Activated CD4-positive, alpha-beta T cell treated with anti-CD3 and anti-CD28 coated beads, Interleukin-2, amount 10 ng/mL, durations not matched to agents 24 days and 14 days (primary cell): ENCODE measurements at places on chromosomes 12 and 14. TPM values are rescaled to one million over a fixed set of nuclear protein-coding genes. Genes with fewer than 3 reads are reported as not detected.

The SSTR1 gene
- not detected in 2 replicates for total RNA-seq

The PPP4R4 gene
- 2.7 and 3.1 TPM in 2 replicates for total RNA-seq

The SLCO1B3 gene
- not detected in 2 replicates for total RNA-seq

The ENDOU gene
- total RNA-seq = 0.09 TPM in 1 of 2 replicates, not detected in the other

- H3K27ac ChIP-seq = no peak overlapping the region
- H3K36me3 ChIP-seq = no peaks in the 10 kb centered on the region
- no peak overlapping the region for H3K4me3 ChIP-seq
- DNase-seq = no peak
- H3K27me3 ChIP-seq = no peaks in the 10 kb centered on the region
- H3K4me1 ChIP-seq = peaks cover 22% of the 10 kb centered on the region
Observed at GRCh38 chr12:94112121-94112520, 36.3 kb upstream of the PLXNC1 start.

The HELB gene
- total RNA-seq = 20.2 and 21.4 TPM in 2 replicates

DNA sequence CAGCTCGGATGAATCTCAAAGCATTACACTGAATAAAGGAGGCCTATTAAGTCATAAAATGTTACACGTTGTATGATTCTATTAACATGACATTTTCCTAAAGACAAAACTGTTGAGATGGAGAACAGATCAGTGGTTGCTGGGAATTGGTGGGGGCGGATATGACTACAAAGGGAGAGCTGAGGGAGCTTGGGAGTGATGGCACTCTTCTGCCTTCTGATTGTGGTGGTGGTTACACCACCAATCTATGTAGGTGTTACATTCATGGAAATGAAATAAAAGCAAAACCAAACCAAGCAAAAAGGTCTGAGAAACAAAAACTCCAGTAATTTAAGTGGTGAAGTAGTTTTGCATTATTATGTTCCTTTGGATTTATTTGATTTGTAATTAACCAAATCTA, 16.4 kb upstream of the EVL start:
- H3K4me3 ChIP-seq = peak overlapping the region; percentile 25
- DNase-seq = peak; percentile 78
- H3K27me3 ChIP-seq = no peaks in the 10 kb centered on the region
- H3K27ac ChIP-seq = peak overlapping the region; percentile 8
- peaks cover 27% of the 10 kb centered on the region for H3K36me3 ChIP-seq

DNA sequence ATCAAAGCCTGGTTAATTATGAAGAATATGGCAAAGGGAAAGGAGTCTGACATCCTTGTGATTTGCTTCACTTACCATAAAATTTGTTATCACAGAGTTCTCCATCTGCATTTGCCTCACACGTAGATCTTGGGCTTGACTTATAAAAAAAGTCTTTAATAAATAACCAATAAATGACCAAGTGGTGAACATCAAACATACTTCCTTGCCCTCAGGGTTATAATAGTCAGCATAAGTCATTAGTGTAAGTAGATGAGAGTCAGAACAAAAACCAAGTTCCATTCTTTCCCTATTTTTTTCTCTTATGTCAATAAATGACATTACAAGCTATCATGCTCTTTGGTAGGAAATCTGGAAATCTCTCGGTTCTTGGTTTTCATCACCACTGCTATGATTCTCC, 635.4 kb upstream of the ATXN7L3B start:
- no peak overlapping the region for H3K27ac ChIP-seq
- no peak for DNase-seq
- H3K36me3 ChIP-seq = no peaks in the 10 kb centered on the region
- H3K4me1 ChIP-seq = no peaks in the 10 kb centered on the region
- H3K4me3 ChIP-seq = no peak overlapping the region

The NOVA1 gene
- 0.30 TPM in 1 of 2 replicates, not detected in the other for total RNA-seq

The BDKRB1 gene
- not detected in 2 replicates for total RNA-seq

The PYM1 gene
- 34.8 and 35.6 TPM in 2 replicates for total RNA-seq

- no peak overlapping the region for H3K27ac ChIP-seq
- no peaks in the 10 kb centered on the region for H3K27me3 ChIP-seq
Observed at GRCh38 chr12:122862872-122863701, 27.8 kb downstream of the HIP1R start.

The NXPH4 gene
- 0.47 and 0.73 TPM in 2 replicates for total RNA-seq

The IAPP gene
- total RNA-seq = not detected in 2 replicates

The CLEC2A gene
- total RNA-seq = not detected in 2 replicates

The CALM1 gene
- 471 and 482 TPM in 2 replicates for total RNA-seq

DNA sequence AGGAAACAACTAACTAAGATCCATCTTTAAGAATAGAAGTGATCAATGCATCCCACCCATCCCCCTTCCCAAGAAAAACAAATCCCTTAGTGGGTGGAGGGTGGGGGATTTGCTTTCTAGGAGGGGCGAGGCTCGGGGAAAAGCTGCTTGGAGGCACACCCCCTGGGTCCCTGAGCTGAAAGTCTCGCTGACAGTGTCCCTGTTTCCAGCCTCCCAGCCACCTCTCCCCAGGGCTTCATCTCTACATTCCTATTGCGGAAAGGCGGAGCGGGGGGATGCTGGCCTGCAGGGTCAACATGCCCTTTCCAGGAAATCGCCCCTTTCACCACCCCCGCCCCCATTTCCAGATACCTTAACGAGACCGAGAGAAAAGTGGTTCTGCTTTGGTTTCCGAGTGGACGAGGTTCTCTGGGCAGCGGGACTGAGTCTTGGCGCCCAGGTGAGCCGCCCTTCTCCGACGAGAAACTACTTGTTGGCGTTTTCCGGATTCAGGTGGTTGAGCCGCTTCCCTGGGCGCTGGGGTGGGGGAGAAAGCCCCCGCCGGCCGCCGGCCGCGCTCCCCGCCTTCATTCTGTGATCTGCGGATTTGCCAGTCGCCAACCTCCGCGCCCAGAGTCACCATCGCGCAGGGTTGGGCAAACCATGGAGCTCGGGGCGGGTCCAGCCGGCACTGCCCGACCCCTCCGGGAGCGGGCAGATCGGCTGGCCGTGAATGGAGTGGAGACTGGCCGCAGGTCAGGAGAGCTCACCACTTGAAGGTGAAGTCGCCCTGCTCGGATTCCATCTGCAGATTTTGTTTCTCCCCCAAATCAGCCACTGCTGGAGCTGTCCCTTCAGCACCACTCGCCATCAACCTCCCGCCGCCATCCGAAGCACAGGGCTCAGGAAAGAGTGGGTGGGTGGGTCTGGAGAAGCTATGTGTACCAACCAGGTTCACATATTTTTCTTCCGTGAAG, 505 bp downstream of the KCNC2 start:
- DNase-seq = peak; percentile 65
- no peaks in the 10 kb centered on the region for H3K4me1 ChIP-seq
- peaks cover 34% of the 10 kb centered on the region for H3K27me3 ChIP-seq
- H3K36me3 ChIP-seq = no peaks in the 10 kb centered on the region
- H3K4me3 ChIP-seq = no peak overlapping the region
- H3K27ac ChIP-seq = no peak overlapping the region

- H3K4me1 ChIP-seq = no peaks in the 10 kb centered on the region
- DNase-seq = no peak
- H3K27me3 ChIP-seq = no peaks in the 10 kb centered on the region
- no peak overlapping the region for H3K27ac ChIP-seq
- H3K36me3 ChIP-seq = peaks cover 3% of the 10 kb centered on the region
Observed at GRCh38 chr12:69405566-69405865, 46.0 kb downstream of the YEATS4 start.

- H3K27ac ChIP-seq = no peak overlapping the region
- H3K4me1 ChIP-seq = peaks cover 2% of the 10 kb centered on the region
- H3K27me3 ChIP-seq = peaks cover 64% of the 10 kb centered on the region
- no peak for DNase-seq
- H3K4me3 ChIP-seq = no peak overlapping the region
Observed at GRCh38 chr14:76134231-76134630, 17.5 kb upstream of the GPATCH2L start.

DNA sequence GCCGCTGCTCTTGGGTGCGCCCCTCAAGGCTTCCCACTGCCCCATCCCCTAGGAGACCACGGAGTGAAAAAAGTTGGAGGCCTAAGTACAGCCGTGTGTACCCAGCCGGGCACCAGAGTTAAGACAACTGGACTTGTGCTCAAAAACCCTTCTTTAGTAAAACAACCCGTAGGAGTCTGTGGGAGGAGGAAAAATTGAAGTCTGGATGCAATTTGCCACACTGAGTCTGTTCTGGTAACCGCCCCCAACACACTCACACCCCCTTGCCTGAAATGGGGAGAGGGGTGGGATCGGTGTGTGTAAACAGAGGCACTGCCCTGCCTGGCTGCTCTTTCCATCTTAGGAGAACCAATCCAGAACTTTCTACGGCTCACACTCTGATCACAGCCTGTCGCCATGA, 41.7 kb downstream of the DPF3 start:
- H3K4me1 ChIP-seq = peaks cover 4% of the 10 kb centered on the region
- H3K27ac ChIP-seq = no peak overlapping the region
- peaks cover 4% of the 10 kb centered on the region for H3K36me3 ChIP-seq
- peaks cover 5% of the 10 kb centered on the region for H3K27me3 ChIP-seq
- DNase-seq = no peak
- no peak overlapping the region for H3K4me3 ChIP-seq

DNA sequence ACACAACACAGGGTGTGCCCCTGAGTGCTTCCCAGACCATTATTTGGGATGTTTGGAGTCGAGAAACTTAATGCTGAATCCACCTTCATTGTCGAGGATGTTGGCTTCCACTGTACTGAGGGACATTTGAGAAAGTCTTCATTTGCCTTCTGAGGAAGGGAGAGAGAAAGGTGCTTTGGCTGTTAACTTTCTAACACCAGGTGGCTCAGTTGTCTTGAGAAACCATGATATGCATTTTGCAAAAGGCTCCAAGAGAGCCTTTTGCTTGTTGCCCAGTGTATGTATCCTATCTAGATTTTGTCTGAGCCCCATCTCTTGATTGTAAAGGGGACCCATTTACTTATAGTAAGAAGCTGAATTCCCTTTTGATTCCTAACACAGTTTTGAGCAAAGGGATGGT, 28.6 kb upstream of the NRXN3 start:
- H3K4me1 ChIP-seq = no peaks in the 10 kb centered on the region
- H3K36me3 ChIP-seq = no peaks in the 10 kb centered on the region
- peaks cover 3% of the 10 kb centered on the region for H3K27me3 ChIP-seq
- no peak for DNase-seq
- no peak overlapping the region for H3K27ac ChIP-seq

The ZDHHC22 gene
- not detected in 2 replicates for total RNA-seq

GRCh38 chr14:21023174-21023573, 1.7 kb downstream of the NDRG2 start:
- H3K27ac ChIP-seq = no peak overlapping the region
- DNase-seq = no peak
- peaks cover 15% of the 10 kb centered on the region for H3K4me1 ChIP-seq
- H3K4me3 ChIP-seq = no peak overlapping the region
- H3K27me3 ChIP-seq = peaks cover 46% of the 10 kb centered on the region
- H3K36me3 ChIP-seq = no peaks in the 10 kb centered on the region

The KRT81 gene
- total RNA-seq = not detected in 2 replicates

- peaks cover 79% of the 10 kb centered on the region for H3K4me1 ChIP-seq
- H3K4me3 ChIP-seq = peak overlapping the region; percentile 46
- DNase-seq = no peak
- H3K27me3 ChIP-seq = no peaks in the 10 kb centered on the region
- H3K36me3 ChIP-seq = peaks cover 46% of the 10 kb centered on the region
- peak overlapping the region; percentile 87 for H3K27ac ChIP-seq
Observed at GRCh38 chr14:61505815-61506809, 184.7 kb downstream of the PRKCH start.

DNA sequence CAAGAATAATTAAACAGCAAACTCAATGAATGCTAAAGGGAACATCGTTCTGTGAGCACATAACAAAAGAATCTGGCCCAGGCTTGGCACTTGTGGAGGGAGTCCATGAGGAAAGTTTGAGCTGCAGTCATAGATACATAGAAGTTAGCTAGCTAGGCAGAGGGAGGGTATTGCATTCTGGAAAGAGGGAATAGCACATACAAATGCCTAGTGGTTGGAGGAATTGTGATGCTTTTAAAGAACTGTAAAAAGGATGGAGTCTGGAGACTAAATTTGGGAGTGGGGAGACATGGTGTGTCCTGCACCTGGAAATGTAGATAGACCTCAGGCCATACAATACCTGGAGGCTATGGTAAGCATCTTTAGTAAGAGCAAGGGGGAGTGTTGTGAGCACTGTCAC, 24.0 kb downstream of the SLC35E3 start:
- H3K27me3 ChIP-seq = no peaks in the 10 kb centered on the region
- H3K27ac ChIP-seq = no peak overlapping the region
- peaks cover 8% of the 10 kb centered on the region for H3K36me3 ChIP-seq
- peaks cover 13% of the 10 kb centered on the region for H3K4me1 ChIP-seq
